Right forelimb (tissue), 1 donor: ENCODE measurements at places on chromosomes 6 and 20.

DNA sequence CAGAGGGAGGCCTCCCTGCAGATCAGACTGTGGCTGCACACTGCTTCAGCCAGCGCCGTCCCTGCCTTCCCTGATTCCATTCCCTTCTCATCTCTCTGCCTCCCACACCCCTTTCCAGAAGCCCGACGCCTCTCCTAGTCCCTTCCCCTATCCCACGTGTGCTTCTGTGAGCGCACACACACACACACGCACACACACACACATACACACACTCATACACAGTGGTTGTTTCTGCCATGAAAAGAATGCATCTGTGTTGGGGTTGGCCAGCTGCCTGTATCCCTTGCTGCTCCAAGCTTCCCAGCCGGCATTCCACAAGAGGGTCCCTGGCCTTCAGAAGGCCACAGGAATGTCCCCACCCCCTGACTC lies 51.7 kb downstream of the MOCS1 start:
- DNase-seq, result peak; percentile 84

- no peak for DNase-seq
Measured at GRCh38 chr20:57614490-57615444, 5.5 kb downstream of the ZBP1 start.

DNA sequence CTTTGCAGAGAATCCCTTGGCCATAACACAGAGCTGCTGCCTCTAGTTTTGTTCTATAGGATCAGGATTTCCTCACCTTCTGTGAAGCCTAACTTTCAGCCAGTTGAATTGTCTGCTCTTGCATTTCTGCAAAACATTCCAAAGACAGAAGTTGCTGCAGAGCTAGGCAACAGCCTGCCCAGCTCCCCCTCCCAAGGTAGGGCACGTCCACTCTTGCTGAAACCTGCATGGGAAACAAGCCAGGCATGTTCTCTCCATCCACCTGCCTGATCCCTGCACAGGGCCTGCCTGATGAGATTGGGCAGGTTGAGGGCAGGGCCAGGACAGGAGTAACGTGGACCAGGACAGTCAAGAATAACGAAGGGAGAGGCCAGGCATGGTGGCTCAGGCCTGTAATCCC lies 58.9 kb upstream of the NAA20 start:
- no peak for DNase-seq

- no peak for DNase-seq
Measured at GRCh38 chr20:56409521-56409920, 2.5 kb upstream of the CASS4 start.

DNA sequence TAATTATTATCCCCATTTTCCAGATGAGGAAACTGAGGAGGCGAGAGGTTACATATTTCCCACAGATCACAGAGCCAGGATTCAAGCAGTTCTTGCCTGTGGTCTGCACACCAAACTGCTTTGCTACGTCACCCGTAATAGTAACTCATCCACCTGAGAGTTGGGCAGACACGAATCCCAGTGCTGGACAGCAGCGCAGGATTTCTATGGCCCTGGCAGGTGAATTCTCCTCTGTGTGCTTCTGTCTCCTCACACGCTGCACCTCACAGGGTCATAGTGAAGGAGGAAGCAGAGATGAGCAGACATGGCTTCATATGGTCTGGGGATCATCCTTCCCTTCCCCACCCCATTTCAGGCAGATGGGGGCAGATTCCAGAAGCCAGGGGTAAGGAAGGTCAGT lies 127.0 kb upstream of the LRFN2 start:
- no peak for DNase-seq

- DNase-seq, result no peak
Measured at GRCh38 chr20:62581806-62582205, 60.5 kb upstream of the SLCO4A1 start.

DNA sequence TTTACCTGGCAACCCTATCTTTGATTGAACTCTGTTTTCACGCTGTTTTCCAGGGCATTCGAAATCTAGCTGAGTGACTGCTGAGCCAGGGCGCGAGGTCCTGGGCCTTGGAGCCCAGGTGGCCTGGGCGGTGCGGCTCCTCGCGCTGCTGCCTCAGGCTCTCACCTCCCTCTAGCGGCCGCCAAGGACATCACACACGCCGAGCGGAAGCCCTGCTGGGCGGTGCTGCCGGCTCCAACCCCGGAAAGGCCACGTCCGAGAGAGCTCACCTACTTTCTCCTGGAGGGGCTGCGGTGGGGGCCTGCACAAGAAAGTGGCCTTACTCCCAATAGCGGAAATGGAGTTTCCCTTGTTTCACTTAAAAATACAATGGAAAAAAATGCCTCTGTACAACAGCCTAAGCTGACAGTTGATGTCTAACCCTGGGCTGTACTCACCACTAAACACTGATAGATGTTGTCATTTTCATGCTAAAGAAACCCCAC lies 77.7 kb downstream of the ELOVL4 start:
- DNase-seq, result peak; percentile 84

- no peak for DNase-seq
Measured at GRCh38 chr6:25025919-25026301, 90.2 kb upstream of the RIPOR2 start.
